IMR-90 (cell line): ENCODE measurements at places on chromosomes 16 and 17. TPM values are rescaled to one million over a fixed set of nuclear protein-coding genes. Genes with fewer than 3 reads are reported as not detected.

DNA sequence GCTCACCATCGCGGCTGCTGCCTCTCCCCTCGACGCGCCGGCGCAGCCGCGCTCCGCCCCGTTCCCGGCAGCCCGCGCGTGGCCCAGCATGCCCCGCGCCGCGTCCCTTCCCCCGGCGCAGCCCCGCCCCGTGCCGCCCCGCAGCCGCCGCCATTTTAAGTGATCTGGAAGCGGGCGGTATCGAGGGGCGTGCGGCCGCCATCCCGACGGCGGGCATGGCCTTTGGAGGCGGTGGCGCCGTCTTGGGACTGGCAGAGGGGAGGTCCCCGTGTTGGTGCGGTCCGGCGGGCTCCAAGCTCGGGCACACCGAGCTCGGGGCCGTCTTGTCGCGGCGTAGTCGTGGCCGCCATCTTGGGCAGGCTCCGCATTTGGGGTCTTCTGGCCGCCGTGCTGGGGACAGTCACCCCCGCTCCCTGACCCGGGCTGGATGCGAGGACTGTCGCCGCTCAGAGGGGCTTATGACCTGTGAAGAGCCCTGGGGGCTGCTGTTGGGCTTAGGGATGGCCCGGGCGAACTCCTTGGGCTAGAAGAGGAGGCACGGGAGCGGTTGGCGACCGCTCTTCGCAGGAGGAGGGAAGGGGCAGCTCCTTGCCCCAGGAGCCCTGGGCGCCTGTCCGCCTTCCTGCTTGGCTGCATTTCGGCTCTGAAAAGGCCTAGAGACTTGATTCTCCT, at the start of gene ELOB:
Gene ELOB (minus strand): TSS at position 50 of the 672 bp plus-strand sequence. CDS start 41 bp downstream, at position 9.
- DNase-seq = peak; percentile 73

- DNase-seq = no peak
Measured at GRCh38 chr16:26770547-26770946, 296.2 kb upstream of the C16orf82 start.

- DNase-seq = peak; percentile 20
Measured at GRCh38 chr17:39225959-39226683, 376 bp upstream of the STAC2 start.

- DNase-seq = peak; percentile 92
Measured at GRCh38 chr17:75405365-75406221, at the start of gene GRB2. Gene GRB2, minus strand, starts transcription at chr17:75405678. Its CDS starts 12,050 bp downstream, at chr17:75393628.

- DNase-seq = peak; percentile 94
Measured at GRCh38 chr16:17470908-17471718, at the start of gene XYLT1. Gene XYLT1, minus strand, starts transcription at chr16:17470960. Its CDS starts 164 bp downstream, at chr16:17470796.

- no peak for DNase-seq
Measured at GRCh38 chr17:61072648-61073047, 327.0 kb upstream of the TBX2 start.

DNA sequence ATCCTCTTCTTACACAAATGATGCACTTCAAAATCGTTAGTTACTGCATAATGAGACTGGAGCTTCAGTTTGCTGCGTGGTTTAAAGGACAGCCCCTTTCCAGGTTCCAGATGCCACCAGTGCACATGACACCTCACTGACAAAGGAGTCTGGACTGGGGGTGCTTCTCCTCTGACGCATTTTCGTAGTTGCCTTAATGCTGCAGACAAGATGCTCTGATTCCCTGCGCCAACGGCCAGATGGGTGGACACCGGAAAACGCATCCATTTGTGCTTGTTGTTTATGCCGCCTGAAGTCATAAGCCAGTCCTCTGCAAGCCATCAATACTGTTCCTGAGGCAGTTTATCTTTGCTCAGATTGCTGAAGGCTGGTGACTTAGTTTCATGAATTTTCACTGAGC, 16.0 kb downstream of the FBXO31 start:
- DNase-seq = no peak

- no peak for DNase-seq
Measured at GRCh38 chr16:58850678-58851020, 116.5 kb upstream of the GOT2 start.

DNA sequence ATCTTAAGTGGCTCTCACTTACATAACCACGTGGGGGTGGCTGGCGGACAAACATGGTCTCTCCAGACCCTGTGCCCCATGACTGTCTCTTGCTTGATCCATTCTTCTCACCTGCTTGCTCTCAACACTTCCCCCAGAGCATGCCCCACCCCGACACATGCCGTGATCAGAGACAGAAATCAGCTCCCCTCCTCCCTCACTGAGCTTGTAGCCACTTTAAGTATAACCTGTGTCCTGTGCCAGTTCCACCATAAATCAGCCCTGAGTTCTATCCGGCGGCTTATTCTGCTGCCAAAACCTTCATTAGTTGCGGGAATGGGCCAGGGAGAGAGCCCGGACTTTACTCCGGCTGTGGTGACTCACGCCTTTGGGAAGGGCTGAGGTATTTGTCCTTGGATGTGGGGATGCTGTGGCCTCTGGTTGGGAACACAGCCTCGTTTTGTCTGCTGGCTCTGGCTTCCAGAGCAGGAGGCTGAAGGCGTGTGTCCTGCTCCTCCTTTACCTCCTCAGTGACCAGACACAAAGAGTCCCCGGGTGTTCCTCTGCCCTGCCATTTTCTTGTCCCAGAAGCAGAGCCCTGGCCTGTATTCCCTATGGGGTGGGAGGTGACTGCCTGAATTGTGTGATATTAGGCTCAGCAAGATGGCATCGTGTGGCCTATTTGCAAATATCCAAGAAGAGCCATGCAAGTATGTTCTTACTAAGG, 21.1 kb downstream of the ANKRD40 start:
- DNase-seq = peak; percentile 61

DNA sequence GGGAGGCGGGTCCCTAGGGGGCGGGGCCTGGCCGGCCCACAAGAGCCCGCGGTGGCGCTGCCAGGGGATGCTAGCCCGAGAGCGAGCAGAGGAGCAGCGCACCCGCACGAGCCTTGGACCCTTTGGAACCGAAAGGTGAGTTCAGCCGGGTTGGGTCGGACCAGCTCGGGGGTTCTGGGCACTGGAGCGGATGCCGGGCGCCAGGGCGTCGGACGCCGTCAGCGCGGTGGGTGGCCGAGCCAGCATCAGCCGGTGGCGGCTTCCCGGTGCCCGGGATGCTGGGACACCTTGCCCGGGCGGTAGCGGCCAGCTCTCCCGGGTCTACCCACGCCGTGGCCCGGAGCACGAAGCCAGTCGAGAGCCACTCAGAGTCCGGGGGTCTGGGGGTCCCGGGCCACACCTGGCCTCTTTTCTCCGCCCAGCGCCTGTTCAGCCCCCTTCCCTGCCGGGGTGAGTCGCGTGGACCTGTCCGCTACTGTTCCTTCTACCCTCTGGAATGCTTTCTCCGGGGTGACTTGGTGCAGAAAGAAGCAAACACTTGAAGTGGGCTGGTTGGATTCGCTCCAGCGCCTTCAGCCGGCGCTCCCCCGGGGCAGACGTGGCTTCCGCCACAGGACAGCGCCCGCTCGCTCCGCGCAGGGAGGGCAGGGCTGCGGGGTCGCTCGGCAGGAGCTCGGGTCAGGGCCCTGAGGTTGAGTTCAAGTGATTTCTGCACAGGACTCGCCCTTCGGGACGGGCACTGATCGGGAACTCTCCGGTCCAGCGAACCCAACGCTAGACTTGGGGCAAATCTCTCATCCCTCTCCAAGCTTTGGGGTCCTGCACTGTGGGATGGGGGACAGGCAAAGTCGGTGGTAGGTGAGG, at the start of gene SCNN1G:
Gene SCNN1G (plus strand): TSS at position 67 of the 864 bp plus-strand sequence. CDS start 3,527 bp downstream, outside the sequence.
- no peak for DNase-seq

DNA sequence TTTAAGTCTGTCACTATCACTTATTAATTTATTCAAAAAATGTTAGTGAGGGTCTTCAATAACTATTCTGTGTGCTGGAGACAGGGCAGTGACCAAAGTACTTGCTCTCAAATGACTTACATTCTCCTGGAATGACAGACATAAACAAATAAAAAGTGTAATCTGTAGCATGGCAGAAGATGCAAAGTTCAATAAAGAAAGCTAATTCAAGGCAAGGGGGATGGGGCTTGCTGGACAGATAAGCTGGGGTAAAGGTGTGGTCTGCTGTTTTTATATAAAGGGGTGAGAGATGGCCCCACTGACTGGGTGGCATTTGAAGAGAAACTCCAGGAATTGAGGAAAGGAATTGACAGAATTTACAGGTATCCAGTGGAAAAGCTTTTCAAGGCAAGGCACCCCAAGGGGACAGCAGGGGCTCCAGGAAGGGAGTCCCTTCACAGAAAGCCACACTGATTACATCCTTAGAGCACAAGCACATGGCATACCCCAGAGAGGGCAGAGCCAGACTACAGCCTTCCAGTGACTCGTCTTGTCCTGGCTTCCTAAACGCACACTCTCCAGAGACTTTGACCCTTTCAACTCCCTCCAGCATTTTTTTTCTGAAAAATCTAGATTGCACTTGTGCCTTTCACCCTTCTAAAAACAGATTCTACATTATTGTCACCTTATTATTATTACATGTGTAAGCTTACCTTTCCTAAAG, 123.7 kb upstream of the HS3ST3A1 start:
- peak; percentile 57 for DNase-seq

GRCh38 chr16:80317599-80318037, 223.2 kb upstream of the DYNLRB2 start:
- DNase-seq = peak; percentile 20

Gene USP22
- total RNA-seq = 250 and 319 TPM in 2 replicates

Gene SMIM22
- not detected in 2 replicates for total RNA-seq

Gene QRICH2
- 3.9 and 4.8 TPM in 2 replicates for total RNA-seq

Gene ZNF594
- total RNA-seq = 7.2 and 8.1 TPM in 2 replicates

Gene RAB37
- not detected in 2 replicates for total RNA-seq
